SK-MEL-5 (cell line): ENCODE measurements at places on chromosomes 4 and X.
A peak's percentile ranks its signal among the peaks of the same experiment; 100 is the strongest.

DNA sequence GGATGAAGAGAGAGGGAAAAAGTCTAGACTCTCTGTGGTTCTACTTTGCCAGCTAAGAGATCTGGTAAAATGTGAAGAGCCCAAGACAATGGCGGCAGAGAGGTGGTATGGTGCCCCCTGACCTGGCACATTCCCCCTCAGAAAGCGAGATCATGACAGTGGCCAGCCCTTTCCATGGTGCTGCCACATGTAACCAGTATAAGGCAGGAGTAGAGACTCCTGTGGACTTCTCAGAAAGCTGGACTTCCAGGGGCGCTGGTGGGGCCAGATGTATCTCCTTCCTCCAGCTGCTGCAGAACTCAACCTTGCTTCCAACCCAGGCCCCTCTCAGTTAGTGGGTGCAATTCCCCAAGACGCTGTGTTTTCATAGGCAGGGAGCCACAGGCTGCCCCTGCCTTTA, 9.6 kb downstream of the CTAG1A start:
- no peak for DNase-seq

- no peak for DNase-seq
Observed at GRCh38 chr4:4849524-4850193, 9.8 kb upstream of the MSX1 start.

DNA sequence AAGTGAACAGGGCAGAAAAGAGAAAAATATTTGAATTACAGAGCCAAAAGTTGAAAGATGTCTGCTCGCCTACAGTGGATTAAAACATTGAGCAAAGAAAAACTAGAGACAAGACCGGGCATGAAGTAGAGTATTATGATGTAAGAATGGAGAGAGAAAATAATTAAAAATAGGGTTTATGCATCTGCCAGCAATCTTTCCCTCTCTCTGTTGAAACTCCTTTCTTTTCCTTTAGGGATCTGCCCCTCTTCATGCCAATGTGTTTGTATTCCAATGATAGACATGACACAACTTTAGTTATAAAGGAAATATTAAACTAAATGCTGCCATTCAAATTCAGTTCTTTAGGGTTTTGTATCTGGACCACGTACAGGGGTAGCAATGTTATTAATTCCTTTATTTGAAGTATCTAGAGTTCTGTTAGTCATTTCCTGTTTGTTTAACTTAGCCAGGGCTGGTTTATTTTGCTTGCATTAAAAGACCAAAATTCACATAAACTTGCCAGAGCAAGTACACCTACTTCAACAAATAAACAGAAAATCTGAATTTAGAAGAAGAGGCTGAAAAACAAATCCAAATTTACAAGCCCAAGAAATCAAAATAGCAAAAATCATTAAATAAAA, 202.6 kb downstream of the SPOCK3 start:
- no peak for DNase-seq

- DNase-seq: no peak
Observed at GRCh38 chr4:82694046-82694445, 104.5 kb downstream of the SCD5 start.

DNA sequence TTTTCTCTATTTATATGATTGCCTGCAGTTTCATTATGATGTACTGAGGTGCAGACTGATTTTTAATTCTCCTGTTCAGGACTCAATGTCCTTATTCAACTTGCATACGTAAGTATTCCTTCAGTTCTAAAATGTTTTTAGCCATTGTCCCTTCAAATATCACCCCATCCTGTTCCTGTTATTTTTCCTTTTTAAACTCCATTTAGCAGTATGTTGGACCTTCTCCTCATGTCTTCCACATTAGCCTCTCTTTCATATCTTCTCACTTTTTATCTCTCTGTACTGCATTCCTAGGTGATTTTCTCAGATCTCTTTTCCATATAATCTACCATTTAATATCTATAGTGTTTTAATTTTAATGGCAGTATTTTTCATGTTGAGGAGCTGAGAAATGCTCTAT, 317.7 kb downstream of the NR3C2 start:
- no peak for DNase-seq

DNA sequence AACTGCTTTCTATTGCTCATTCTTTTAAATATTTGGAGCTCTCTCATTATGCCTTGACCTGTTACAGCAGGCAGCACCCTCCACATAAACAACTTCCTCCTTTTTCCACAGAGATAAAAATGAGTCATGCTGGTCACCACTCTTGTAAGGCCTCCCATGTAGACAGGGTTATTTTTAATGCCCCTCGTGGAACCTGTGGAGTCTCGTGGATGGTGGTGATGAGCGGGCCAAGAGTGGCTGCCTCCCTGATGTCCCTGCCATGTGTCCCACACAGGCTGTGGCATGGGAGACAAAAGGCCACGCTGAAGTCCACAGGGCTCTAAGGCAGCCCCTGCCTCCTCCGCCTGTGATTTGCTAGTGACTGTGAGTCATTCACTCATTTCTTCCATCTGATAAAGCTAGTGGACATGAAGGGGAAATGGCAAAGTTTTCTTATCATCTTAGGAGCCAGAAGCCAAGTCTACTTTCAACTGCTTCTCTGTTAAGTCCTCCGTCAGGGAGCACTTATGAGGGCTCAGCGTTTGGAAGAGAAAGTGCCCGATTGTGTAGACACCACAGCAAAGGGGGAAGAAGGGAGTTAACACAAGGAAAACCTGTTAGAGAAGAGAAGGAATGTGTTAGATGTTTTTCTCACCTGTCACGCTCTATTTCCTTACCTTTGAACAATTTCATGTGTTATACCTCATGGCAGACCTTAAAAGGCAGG, 121.6 kb upstream of the FAT1 start:
- peak; percentile 12 for DNase-seq

- no peak for DNase-seq
Observed at GRCh38 chr4:930028-930551, 2.0 kb downstream of the GAK start.

GRCh38 chr4:6221301-6221850, 21.0 kb upstream of the JAKMIP1 start:
- no peak for DNase-seq

DNA sequence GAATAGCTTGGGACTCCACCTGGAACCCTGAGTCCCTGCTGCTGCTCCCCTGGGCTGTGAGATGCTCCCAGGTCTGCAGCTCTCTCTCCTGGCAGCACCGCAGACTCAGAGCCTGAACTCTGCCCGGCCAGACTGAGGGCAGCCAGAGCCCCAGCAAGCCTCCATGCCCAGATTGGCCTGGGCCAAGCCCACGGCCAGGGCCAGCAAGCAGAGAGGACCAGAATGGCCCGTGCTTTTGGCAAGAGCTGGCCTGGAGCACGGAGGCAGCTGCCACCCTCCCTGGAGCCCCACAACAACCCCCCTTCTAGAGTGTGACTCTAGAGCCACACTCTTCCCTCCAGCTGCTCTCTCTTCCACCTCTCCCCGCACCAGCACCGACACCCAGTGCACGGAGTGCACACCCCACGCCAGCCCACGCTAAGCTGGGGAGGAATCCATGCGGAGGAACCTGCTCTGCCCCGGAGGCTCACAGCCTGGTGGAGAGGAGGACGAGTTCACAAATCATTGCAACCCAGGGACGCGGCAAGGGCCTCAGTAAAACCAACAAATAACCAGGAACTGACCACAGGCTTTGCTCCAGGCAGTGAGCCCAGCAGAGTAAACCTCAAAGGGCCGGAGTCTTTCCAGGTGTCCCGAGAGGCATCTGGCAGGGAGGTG, 110.3 kb downstream of the HMX1 start:
- no peak for DNase-seq

GRCh38 chr4:113509851-113510250, 251.7 kb downstream of the CAMK2D start:
- DNase-seq: no peak
